Progenitor cell of endocrine pancreas (in vitro differentiated cells): ENCODE measurements at places on chromosomes 11 and 22.

DNA sequence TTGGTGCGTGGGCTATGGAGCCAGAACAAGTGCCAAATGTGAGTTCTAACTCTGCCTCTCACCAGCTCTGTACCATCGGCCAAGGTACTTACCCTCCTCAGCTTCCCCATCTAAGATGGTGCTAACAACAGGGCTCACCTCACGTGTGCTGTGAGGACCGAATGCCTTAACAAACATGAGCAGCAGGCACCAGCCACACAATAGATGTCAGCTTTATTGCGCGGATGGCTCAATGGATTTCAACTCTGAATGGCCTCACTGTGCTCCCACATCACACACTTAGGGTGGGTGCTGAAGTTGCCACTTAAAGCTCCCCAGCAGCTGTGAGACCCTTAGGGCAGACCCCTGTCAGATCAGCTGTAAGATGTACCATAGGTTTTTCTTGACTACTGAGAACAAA, 24.1 kb downstream of the RELT start:
- H3K27me3 ChIP-seq: no peaks in the 10 kb centered on the region
- H3K4me1 ChIP-seq: no peaks in the 10 kb centered on the region
- peaks cover 2% of the 10 kb centered on the region for H3K36me3 ChIP-seq
- peak overlapping the region; percentile 64 for H3K27ac ChIP-seq
- DNase-seq: no peak

- DNase-seq: no peak
- no peak overlapping the region for H3K27ac ChIP-seq
- peaks cover 47% of the 10 kb centered on the region for H3K36me3 ChIP-seq
- no peaks in the 10 kb centered on the region for H3K4me1 ChIP-seq
- H3K27me3 ChIP-seq: no peaks in the 10 kb centered on the region
- H3K4me3 ChIP-seq: no peak overlapping the region
These were observed 60.7 kb downstream of the DBX1 start for GRCh38 chr11:20099527-20099926.

- no peaks in the 10 kb centered on the region for H3K4me1 ChIP-seq
- H3K36me3 ChIP-seq: peaks cover 17% of the 10 kb centered on the region
- H3K4me3 ChIP-seq: no peak overlapping the region
- no peaks in the 10 kb centered on the region for H3K27me3 ChIP-seq
- H3K27ac ChIP-seq: no peak overlapping the region
These were observed 31.0 kb downstream of the FBLN1 start for GRCh38 chr22:45533703-45534102.

DNA sequence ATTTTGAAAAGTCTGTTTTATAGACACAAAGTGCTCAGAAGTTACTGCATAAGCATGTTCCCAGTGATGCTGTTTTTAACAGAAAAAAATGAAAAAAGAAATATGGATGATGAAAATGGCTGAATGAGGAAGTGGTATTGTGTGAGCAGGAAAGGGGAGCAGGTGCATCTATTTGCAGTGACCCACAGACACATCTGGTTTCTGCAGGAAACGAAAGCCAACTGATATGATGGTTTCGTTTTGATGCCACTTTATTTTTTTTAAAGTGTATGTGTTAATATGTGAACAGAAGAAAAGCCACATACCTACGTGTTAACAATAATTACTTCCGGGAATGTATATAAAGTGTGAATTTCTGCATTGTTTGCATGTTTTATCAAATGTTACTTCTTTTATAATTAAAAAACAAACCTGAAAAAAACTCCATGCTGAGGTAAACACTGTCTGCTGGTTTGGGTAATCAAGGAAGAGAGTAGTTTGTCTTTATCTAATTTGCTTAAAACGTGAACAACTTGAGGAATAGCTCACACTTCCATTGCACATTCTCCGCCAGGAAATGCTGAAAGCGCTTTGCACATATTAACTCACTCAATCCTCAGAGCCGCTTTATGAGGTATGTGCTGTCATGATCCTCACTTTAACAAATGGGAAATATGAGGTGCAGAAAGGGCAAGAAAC, 1335.9 kb downstream of the TBC1D22A start:
- DNase-seq: no peak
- peaks cover 36% of the 10 kb centered on the region for H3K27me3 ChIP-seq
- H3K36me3 ChIP-seq: no peaks in the 10 kb centered on the region
- no peaks in the 10 kb centered on the region for H3K4me1 ChIP-seq
- H3K4me3 ChIP-seq: no peak overlapping the region
- no peak overlapping the region for H3K27ac ChIP-seq

- no peaks in the 10 kb centered on the region for H3K27me3 ChIP-seq
- H3K27ac ChIP-seq: no peak overlapping the region
- no peak overlapping the region for H3K4me3 ChIP-seq
- H3K4me1 ChIP-seq: peaks cover 5% of the 10 kb centered on the region
These were observed 81.8 kb downstream of the MTMR3 start for GRCh38 chr22:29964776-29965175.

DNA sequence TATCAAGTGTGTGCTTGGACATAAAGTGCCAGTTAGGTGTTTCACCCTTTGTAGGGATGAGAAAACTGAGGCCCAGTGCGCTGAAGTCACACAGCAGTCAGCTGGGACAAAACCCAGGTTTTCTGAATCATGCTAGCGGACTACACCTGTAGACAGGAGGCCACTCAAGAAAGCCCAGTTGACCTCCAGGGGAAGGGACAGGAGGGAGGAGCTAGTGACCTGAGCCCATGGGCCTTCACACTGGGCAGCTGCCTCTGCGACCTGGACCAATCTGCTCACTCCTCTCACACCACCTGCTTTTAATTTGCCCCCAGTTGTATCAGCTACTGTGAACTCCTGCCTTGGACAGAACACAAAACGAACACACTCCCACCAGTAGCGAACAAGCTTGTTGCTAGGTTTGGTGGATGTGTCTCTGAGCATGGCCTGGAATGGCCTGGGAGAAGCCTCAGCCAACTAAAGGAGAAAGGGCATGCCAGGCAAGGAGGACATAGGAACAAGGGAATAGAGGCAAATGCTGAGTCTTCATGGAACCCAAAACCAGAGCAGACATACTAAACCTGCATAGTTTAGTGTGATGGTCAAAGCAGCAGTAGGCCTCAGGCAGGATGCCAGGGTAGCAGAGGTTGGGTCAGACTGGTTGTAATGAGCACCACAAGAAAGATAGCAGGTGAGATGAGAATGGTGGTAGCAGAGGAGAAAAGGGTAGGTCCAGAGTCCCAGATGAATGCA, 7.2 kb downstream of the LMO1 start:
- H3K27me3 ChIP-seq: peaks cover 44% of the 10 kb centered on the region
- no peaks in the 10 kb centered on the region for H3K36me3 ChIP-seq
- no peaks in the 10 kb centered on the region for H3K4me1 ChIP-seq
- no peak overlapping the region for H3K4me3 ChIP-seq
- no peak for DNase-seq
- no peak overlapping the region for H3K27ac ChIP-seq

DNA sequence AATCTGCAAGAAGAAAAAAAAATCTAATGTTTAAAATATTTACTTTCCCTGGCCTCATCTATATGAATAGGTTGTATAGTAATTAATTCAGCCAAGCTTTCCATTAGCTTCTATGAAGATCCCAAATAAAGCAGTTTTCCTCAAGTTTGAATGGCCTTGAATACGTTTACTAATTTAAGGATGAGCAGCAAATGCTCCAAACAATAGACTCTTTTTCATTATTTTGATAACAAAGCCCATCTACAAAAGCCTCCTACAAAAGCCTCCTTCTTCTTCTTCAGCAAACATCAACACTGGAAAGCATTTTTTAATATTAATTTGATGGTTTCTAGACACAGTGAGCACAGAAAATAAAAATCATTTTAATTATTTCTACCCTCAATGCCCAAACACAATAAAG, 1130.3 kb upstream of the CNTN5 start:
- peaks cover 6% of the 10 kb centered on the region for H3K4me1 ChIP-seq
- no peak overlapping the region for H3K4me3 ChIP-seq
- H3K36me3 ChIP-seq: no peaks in the 10 kb centered on the region
- no peaks in the 10 kb centered on the region for H3K27me3 ChIP-seq
- DNase-seq: no peak

DNA sequence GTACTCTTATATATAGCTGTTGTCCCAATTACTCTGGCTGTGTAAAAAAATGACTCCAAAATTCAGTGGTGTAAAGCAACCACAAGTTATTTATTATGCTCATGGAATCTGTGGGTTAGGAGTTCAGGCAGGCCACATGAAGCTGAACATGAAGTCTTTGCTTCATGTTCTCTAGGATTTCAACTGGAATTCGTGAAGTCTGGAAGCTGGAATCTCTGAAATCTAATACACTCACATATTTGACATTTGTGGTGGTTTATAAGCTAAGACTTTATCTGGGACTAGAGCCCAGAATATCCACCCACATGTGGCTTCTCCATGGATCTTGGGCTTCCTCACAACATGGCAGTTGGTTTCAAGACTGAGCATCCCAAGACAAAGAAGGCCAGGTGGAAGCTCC, 430.6 kb downstream of the MIAT start:
- no peak for DNase-seq
- H3K4me1 ChIP-seq: no peaks in the 10 kb centered on the region
- H3K27ac ChIP-seq: no peak overlapping the region

- H3K4me3 ChIP-seq: no peak overlapping the region
- no peak overlapping the region for H3K27ac ChIP-seq
- no peaks in the 10 kb centered on the region for H3K4me1 ChIP-seq
- H3K36me3 ChIP-seq: peaks cover 5% of the 10 kb centered on the region
- no peaks in the 10 kb centered on the region for H3K27me3 ChIP-seq
These were observed 19.2 kb upstream of the DGCR8 start for GRCh38 chr22:20060700-20061480.

GRCh38 chr22:31036671-31037550, 44.2 kb upstream of the SMTN start:
- DNase-seq: no peak
- H3K36me3 ChIP-seq: no peaks in the 10 kb centered on the region
- H3K4me3 ChIP-seq: no peak overlapping the region
- no peaks in the 10 kb centered on the region for H3K4me1 ChIP-seq
- no peak overlapping the region for H3K27ac ChIP-seq

DNA sequence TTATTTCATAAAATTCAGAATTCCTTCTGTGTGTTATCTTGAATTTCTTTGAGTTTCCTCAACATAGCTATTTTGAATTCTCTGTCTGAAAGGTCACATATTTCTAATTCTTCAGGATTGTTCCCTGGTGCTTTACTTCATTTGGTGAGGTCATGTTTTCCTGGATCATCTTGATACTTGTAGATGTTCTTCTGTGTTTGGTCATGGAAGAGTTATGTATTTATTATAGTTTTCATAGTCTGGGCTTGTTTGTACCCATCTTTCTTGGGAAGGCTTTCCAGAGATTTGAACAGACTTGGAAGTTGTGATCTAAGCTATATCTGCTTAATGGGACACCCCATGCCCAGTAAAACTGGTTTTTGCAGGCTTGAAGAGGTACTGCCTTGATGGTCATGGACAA, 149.6 kb downstream of the METTL15 start:
- H3K4me3 ChIP-seq: no peak overlapping the region
- H3K27me3 ChIP-seq: no peaks in the 10 kb centered on the region
- no peak for DNase-seq
- peaks cover 22% of the 10 kb centered on the region for H3K36me3 ChIP-seq
- no peak overlapping the region for H3K27ac ChIP-seq

GRCh38 chr11:92589512-92589911, 364.9 kb downstream of the FAT3 start:
- no peak for DNase-seq
- H3K27me3 ChIP-seq: no peaks in the 10 kb centered on the region
- H3K4me3 ChIP-seq: no peak overlapping the region

DNA sequence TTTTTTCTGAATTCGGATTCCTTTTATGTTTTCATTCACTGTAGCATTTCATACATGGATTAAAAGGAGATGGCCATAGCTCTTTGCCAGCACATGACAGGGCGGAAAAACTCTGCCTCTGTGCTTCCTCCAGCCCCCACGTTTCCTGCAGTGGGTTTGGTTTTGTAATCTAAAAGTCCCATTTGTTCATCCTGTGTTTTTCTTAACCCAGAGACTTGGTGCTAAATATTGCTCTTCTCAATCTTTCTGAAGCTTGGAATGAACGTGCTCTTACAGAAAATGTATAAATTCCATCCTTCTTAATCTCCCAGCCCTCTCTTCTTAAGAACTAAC, 89.9 kb downstream of the PPP6R3 start:
- H3K36me3 ChIP-seq: peaks cover 37% of the 10 kb centered on the region
- no peak for DNase-seq
- peak overlapping the region; percentile 11 for H3K27ac ChIP-seq
- peaks cover 22% of the 10 kb centered on the region for H3K4me1 ChIP-seq
- H3K4me3 ChIP-seq: no peak overlapping the region

- H3K36me3 ChIP-seq: peaks cover 17% of the 10 kb centered on the region
- H3K4me1 ChIP-seq: peaks cover 18% of the 10 kb centered on the region
- H3K27me3 ChIP-seq: no peaks in the 10 kb centered on the region
- DNase-seq: no peak
These were observed 766 bp upstream of the ZNHIT2 start for GRCh38 chr11:65118097-65118837.

- no peaks in the 10 kb centered on the region for H3K36me3 ChIP-seq
- peak overlapping the region; percentile 21 for H3K27ac ChIP-seq
- DNase-seq: no peak
These were observed 49.4 kb upstream of the CEP295 start for GRCh38 chr11:93611836-93612677.

- H3K36me3 ChIP-seq: peaks cover 5% of the 10 kb centered on the region
- DNase-seq: no peak
- H3K4me3 ChIP-seq: no peak overlapping the region
- no peak overlapping the region for H3K27ac ChIP-seq
These were observed 84.4 kb downstream of the RRM1 start for GRCh38 chr11:4178813-4179662.

DNA sequence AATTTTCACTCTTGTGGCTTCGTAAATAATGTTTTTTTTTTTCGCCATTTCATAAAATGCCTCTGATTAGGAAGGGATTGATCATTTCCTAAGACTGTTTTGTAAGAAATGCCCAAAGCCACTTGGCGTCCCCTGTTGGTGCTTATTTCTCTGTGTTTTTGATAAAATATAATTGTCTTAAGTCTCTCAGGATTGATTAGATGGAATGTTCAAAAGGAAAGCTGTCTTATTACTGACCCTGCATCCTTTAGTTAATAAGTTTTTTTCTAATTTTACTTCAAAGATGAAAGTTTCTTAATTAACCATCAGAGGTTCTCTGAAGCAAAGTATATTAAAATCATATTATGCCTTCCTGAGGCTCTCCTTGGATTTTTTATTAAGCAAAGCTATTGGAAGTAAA, 624.3 kb upstream of the TENM4 start:
- no peak overlapping the region for H3K4me3 ChIP-seq
- peaks cover 3% of the 10 kb centered on the region for H3K27me3 ChIP-seq
- no peak for DNase-seq
